Suppressor macrophage treated with lipopolysaccharide for 4 hours (primary cell): ENCODE measurements at places on chromosomes 4 and X.

- no peak for DNase-seq
Observed at GRCh38 chrX:7109838-7110793, 37.4 kb upstream of the STS start.

GRCh38 chrX:113980953-113981352 is 602.9 kb upstream of the HTR2C start:
- peak; percentile 54 for DNase-seq

- no peak for DNase-seq
Observed at GRCh38 chr4:187849556-187850225, 145.9 kb upstream of the ZFP42 start.

DNA sequence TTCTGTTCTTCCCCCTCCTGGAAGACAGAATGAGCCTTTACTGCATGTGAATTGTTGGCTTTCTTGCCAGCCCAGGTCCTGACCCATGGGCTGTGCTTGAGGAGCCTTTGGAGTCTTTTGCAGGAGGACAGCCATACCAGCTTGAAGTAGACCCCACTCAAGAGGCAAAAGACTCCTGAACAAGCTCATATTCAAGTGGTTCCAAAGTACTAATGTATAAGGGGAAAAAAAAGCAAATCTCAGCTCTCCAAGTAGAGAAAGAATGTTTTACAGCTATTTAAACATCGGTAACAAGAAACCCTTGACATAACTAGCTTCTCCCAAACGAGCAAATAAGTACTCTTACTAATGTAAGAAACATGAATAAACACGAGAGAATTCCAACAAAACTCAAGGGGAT is 174.9 kb upstream of the MXRA5 start:
- DNase-seq = no peak
